ENCODE measurements at places on chromosomes 4 and X. TPM values are rescaled to one million over a fixed set of nuclear protein-coding genes. Genes with fewer than 3 reads are reported as not detected.

- peak; percentile 1 for DNase-seq
These were observed 226.4 kb downstream of the MAGEB5 start for GRCh38 chrX:26442340-26442739.

- no peak for DNase-seq
These were observed 34.8 kb downstream of the YIPF6 start for GRCh38 chrX:68533656-68534055.

GRCh38 chrX:45009371-45010000, 136.5 kb downstream of the KDM6A start:
- DNase-seq, result no peak

DNA sequence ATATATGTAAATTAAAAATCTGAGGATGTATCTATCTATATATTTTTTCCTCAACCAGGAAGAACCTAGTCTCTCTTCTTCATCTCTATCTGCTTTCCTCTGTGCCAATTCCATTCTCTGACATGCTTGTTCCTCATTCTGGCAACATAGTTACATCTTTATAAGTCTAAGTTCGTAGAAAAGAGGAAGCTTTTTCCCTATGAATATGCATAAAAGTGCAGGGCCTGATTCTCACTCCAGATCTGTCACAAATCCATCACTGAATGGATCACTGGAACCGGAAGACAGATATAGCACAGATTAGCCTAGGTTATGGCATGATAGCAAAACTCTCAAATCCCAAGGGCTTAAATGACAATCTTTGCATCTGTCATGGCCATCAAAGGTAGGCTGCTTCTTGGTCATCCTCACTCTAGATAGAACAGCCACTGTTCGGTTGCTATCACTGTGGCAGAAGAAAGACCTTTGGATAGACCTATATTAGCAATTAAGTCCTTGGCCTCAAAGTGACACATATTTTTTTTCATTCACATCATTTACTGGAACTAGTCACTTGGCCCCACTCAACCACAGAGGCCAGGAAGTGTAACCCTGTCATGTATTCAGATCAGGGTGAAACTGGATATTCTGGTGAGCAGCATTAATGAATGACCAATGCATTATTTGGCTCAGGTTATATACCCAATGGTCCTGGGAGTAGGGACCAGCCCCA, 22.2 kb downstream of the DTHD1 start:
- DNase-seq, result no peak

GRCh38 chr4:145814246-145814645, 124.4 kb downstream of the ZNF827 start:
- DNase-seq, result no peak

DNA sequence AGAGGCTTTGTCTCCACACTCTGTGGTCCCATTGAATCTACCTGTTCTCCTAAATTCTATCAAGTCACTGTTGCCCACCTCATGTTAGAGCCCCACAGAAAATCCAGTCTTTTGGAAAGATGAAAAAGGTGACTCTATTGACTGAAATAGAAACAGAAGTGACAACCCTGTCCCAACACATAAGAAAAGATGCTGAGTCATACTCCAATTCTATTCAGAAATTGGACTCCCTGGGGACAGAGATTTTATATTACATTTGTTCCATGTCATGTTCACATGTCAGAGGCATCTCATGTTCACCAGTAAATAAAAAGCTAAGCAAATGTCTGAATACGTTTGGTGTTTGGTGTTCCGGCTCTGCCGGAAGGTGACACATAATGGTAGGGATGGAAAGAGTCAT, 2.9 kb upstream of the GRPR start:
- no peak for DNase-seq

- DNase-seq, result peak; percentile 16
These were observed 759 bp downstream of the ZC4H2 start for GRCh38 chrX:64975491-64975890.

DNA sequence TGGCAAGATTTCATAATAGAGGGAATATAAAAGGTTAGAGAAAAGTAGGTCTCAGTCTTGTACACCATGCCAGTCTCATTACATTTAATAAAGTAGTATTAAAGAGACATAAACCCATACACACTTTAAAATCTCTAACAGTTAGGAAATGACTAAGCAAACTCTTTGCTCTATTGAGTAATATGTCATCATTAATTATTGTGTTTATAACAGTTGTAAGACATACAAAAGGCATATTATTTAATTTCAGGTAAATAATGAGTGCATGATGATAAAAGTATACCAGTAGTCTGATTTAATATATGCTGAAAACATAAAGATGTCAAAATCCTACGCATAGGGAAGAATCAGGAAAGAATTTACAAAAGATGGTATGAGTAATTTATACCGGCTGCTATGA, 31.0 kb upstream of the FGG start:
- no peak for DNase-seq

DNA sequence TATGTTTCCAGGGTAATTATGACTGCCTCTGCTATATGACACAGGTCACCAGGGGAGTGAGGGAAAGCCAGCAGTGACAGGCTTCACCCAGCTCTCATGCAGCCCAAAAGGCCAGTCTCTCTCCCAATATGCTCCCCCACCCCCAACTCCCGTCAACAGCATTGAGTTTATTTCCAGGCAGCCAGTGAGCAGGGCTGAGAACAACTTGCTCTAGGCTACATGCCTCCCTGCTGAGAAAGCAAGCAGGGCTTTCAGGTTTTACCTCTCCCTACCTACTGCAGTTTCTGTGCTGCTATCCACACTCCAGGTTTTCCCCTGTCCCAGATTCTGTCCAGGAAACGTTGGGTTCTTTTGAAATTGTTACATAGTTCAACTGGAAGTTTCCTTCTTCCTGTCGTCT, 291.4 kb downstream of the PABPC4L start:
- DNase-seq, result no peak

- no peak for DNase-seq
These were observed 385 bp downstream of the LYAR start for GRCh38 chr4:4289597-4289940.

- no peak for DNase-seq
These were observed 129.3 kb downstream of the AKAP4 start for GRCh38 chrX:50071494-50071893.

DNA sequence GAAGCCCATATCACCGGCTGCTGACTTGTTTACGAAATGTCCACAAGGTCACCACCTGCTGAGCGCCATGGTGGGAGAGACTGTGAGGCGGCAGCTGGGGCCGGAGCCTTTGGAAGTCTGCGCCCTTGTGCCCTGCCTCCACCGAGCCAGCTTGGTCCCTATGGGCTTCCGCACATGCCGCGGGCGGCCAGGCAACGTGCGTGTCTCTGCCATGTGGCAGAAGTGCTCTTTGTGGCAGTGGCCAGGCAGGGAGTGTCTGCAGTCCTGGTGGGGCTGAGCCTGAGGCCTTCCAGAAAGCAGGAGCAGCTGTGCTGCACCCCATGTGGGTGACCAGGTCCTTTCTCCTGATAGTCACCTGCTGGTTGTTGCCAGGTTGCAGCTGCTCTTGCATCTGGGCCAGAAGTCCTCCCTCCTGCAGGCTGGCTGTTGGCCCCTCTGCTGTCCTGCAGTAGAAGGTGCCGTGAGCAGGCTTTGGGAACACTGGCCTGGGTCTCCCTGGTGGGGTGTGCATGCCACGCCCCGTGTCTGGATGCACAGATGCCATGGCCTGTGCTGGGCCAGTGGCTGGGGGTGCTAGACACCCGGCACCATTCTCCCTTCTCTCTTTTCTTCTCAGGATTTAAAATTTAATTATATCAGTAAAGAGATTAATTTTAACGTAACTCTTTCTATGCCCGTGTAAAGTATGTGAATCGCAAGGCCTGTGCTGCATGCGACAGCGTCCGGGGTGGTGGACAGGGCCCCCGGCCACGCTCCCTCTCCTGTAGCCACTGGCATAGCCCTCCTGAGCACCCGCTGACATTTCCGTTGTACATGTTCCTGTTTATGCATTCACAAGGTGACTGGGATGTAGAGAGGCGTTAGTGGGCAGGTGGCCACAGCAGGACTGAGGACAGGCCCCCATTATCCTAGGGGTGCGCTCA, 8.7 kb upstream of the MSANTD1 start:
- no peak for DNase-seq

DNA sequence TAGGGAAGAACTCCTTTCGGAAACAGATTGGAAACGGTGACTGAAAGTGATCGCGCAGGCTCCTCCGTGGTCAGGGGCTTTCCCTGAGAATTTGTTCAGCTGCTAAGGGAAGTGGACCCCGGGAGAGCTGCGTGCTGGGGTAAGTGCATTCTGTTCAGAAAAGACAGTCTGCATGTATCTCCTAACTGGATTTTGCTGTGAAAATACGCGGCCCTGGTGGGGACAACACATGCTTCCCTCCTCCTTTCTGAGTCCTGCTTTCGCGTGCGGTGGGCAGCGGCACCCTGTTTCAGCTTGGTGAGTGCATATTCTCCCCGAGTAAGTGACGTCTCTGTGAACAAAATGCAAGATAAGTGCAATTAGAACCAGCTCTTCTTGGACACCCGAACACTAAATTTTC, 195.6 kb downstream of the STIM2 start:
- no peak for DNase-seq

DNA sequence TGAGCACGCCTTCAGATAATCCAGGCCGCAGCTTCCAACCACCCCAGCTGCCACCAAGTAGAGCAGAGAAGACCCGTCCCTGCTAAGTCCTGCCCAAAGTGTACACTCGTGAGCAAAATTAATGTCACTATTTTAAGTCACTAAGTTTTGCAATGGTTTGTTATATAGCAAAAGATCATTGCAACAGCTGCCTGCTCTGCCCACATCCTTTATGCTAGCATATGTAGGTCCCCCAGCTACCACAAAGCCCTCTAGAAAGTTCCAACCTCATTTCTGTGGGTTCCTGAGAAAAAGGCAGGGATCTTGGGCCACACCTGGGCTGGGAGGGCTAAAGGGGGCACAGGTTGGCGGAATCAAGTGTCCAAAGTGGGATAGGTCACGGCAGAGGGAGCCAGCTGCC, 346.9 kb downstream of the BCOR start:
- no peak for DNase-seq

GRCh38 chr4:13516315-13516860, 27.9 kb downstream of the NKX3-2 start:
- DNase-seq, result no peak

- no peak for DNase-seq
These were observed 2.3 kb upstream of the SASH3 start for GRCh38 chrX:129777218-129778030.

GRCh38 chr4:152039023-152039481, 278.2 kb upstream of the GATB start:
- no peak for DNase-seq

DNA sequence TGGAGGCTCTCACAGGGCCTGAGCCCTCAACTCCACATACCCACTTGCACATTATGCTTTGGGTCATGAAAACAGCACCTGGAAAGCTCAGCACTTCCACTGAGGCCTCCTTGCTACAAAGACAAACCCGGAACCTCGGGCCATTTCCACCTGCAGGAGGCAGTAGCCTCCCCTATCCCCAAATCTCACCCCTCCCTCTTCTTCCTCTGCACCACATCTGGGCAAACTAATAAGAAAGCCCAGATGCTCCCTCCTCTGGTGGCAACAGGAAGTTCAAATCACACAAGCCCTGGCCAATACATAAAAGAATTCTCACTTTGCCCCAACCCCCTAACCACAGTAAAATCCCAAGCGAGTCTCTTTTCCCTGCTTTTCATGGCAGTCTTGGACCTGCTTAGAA, 136.4 kb downstream of the MAPK10 start:
- DNase-seq, result no peak

DNA sequence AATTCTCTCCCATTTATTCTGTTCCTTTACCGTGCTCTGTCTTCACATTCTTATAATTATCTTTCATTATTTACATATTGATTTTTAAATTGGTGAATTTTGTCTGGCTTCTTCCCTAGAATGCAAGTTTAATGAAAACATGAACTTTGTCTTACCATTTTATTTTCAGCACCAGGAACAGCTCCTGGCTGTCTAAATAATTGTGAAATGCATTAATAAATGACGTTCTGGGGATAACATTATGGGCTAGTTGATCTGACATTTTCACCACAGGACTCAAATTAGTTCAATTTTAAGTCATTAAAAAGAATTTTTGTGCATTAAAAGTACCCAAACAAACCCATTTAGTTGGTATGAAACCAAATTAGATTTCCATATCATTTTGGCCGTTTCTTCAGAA, 97.5 kb downstream of the KCTD8 start:
- no peak for DNase-seq

DNA sequence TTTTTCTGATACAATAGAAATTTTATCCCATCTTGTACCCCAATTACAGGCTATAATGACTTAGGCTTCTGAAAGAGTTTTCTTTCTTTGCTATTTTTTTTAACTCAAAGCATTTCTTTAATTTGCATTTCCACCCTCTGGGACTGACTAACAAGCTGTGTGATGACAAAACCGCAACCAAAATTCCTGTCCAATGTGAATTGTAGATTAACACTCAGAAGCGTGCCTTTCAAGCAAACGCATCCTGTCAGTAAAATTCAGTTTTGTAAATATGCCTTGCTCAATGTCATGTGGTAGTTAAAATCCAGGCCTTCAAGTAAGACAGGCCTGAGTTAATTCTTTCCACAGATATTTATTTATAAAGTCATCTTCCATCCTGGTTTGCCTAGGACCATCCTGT, 50.3 kb downstream of the STK32B start:
- no peak for DNase-seq

DNA sequence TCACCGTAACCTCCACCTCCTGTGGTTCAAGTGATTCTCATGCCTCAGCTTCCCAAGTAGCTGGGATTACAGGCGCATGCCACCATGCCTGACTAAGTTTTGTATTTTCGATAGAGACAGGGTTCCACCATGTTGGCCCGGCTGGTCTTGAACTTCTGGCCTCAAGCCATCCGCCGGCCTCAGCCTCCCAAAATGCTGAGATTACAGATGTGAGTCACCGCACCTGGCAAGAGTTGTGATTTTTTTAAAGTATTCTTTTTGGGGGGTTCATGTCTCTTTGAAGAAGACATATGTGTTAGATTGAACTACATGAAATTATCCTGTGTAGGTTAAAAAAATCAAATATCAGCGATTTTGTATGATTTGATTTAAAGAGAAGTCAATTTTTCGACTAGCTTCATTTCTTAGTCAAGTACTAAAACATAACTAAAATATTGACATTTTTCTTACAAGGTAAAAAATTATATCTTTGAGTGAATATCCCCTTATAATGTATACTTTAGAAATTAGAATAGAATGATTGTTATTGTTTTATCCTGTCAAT, 60.3 kb upstream of the ANTXR2 start:
- DNase-seq, result no peak

GRCh38 chrX:14964500-14964899, 91.3 kb downstream of the MOSPD2 start:
- no peak for DNase-seq

DNA sequence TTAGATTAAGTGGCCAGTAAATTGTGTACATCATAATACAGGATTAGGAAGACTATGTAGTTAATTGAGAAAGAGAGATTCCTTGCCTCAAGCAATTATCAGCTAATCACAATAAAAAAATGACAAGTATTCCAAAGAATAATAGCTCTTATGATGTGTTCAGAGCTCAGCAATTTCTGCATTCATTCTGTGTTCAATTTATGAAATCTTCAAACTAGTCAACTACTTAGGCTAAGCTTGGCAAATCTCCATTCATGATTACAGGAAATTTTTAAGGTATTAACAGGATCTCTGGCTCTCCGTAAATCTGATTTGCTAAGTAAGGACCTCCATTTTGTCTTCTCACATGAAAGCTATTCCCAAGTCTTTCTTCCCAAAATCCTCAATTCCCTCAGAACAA, 256.9 kb upstream of the TEX13A start:
- DNase-seq, result no peak

GRCh38 chr4:56701161-56701480, 20.0 kb upstream of the HOPX start:
- no peak for DNase-seq

The C4orf51 gene
- not detected for polyA plus RNA-seq

The HEPH gene
- polyA plus RNA-seq, result 6.4 TPM

The GYPA gene
- polyA plus RNA-seq, result 4.3 TPM

The NDUFA1 gene
- 79.5 TPM for polyA plus RNA-seq

The GLRA2 gene
- not detected for polyA plus RNA-seq

The TNIP3 gene
- 0.15 TPM for polyA plus RNA-seq

The NKX3-2 gene
- 0.06 TPM for polyA plus RNA-seq

Measured in hindlimb muscle (tissue), 1 donor.